Stimulated activated CD8-positive, alpha-beta memory T cell treated with anti-CD3 and anti-CD28 coated beads, Interleukin-7, amount 100 ng/mL, for 48 hours (primary cell): ENCODE measurements at places on chromosomes 1 and 21.

GRCh38 chr1:121517586-121518230 lies 332.9 kb downstream of the SRGAP2C start:
- no peak for DNase-seq

DNA sequence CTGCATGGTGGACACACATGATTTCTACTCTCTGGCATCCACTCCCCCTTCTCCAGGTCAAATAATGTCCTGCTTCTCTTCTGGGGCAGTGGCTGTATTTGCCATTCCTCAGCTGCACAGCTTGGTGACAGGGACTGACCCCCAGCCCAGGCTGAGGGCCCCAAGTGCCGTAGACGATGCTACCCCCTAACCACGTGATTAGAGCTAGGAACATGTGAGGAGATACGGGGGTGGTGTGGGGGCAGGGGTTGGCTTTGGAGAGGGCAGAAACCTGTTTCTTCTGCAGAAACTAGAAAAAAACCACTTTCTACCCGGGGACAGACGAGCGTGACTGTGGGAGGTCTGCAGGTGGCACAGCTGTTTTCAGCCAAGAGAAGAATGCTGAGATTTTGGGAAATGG lies 192.4 kb downstream of the SIPA1L2 start:
- DNase-seq = no peak

- DNase-seq = no peak
Observed at GRCh38 chr1:107786203-107786845, 178.7 kb downstream of the VAV3 start.

GRCh38 chr21:25487046-25487594 lies 120.2 kb downstream of the MRPL39 start:
- no peak for DNase-seq

DNA sequence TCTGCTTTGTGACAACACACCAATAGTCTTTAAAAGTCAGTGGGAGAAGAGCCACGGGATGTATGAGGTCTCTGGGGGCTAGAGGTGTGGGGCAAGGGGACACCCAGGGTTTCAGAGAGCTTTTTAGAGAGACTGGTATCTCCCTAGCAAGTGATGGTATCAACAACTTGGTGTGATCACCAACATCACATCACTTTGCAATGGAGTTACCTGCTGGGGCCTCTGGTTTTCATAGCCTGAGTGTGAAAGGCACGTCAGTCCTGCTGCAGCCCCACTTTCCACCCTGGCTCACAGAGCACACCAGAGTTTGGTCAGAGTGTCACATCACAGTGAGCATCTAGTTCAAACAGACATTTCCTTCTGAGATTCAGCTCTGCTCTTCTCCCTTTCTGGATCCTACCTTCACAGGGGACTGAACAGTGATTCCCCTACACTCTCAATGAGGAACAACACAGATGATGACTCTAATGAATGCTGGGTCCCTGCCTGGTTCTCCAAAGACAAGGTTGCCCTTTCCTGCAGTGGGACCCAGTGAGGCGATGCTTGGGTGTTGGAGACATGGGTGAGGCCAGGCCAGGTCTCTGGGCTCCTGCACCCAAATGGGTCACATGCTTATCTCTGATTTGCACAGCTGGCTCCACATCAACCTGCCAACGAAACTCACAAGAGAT lies 2.0 kb upstream of the MAN1C1 start:
- DNase-seq = no peak

DNA sequence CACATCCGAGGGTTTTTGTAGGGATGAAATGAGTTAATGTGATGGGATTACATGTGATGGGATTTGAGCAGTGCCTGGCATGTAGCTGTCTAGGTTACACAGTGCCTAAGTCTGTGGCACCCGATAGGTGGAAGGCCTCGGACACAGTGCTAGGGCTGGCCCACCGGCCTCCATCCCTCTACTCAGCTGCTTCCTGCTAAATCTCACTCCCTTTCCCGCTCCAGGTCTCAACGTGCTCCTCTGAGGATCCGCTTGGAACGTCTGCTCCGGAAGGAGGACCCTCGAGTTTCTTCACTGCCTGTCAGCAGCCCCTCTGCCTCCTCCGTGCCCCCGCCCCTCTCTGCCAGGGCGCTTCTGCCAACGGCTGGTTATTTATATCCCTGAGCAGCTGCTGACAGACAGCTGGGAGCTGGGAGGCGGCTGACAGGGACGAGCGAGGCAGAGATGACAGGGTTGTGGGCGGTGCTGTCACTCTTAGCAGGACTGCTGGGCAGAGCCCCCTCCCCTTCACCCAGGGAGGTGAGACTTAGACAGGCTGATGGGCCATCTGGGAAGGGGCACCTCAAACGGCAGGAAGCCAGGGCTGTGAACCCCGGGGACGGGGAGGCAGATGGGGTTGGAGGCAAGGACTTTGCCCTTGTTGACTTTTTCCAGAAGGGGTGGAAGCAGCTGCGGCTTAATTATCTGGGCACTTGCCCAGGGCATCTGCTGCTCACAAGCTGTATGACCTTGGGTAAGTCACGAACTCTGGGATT lies 26.6 kb upstream of the LRRN2 start:
- DNase-seq = no peak

DNA sequence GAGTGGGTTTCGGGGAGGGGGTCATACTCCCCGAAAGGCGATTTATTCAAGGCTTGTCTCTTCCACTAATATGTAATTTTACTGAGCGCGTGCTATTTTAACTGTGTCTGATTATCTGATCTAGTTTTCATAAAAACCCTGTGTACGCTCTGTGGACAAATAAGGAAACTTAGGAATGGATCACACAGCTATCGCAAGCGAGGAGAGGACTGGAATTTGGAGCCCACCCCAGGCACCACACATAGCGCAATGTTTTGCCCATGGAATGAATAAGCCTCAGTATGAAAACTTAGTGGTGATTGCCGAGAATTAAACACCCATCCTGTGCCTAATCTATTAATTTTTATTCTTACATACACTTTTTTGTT lies 9.8 kb upstream of the RAB42 start:
- no peak for DNase-seq

GRCh38 chr1:109277434-109278204 lies 5.3 kb downstream of the PSRC1 start:
- DNase-seq = peak; percentile 61

DNA sequence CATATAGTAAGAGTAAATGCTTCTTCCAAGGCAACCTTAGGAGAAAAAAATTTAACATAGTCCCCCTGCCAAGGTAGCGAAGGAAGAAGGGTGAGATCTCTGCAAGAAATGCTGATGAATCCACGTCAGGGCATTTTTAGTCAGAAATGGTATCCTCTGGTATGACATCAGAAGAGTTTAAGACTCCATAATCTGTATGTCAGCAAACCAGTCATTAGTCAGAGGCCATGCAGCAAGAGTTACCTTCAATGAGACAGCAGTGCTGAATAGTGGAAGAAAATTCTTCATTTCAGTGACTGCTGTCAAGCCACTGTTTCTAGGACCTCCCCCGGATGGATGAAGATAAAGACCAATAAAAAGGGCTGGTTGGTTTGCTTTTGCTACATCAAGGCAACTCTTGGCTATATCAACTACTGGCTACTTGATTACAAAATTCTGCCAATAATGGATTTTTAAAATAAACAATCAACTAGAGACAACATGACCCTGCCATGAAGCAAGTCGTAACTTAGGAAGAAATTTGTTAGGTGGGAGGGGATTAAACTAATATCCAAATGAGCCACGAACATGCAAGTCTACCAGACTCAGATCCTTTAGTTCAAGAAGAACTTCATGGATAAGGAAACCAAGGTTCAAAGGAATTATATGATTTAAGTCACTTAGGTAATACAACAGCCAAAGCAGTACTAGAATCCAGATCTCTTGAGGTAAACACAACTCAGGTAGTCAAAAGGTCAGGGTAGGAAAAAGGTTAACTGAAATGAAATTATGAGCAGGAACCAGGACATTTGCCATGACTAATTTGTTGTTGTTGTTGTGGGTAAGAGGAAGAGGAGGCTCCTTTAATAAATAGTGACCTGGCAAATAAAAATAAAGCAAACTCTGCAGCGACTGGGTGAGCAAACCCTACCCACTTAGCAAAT lies 25.6 kb upstream of the GUCA2A start:
- DNase-seq = no peak

DNA sequence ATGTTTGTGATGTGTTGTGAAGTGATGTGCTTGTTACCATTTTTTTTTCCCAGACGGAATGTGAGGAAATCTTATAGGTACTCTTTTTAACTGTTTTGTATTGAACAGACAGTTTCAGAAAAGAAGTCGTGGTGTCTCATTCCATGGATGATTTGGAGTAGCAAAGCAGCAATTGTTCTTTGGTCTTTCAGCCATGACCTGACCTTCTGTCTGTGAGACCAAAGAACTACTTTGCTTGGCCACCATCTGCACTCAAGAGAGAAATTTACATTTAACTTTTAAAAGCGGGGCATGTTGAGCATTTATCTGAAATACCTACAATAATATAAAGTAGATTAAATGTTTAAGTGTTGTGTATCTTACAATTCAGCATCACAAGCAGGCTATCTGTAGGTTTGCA lies 90.2 kb downstream of the SDCCAG8 start:
- no peak for DNase-seq

DNA sequence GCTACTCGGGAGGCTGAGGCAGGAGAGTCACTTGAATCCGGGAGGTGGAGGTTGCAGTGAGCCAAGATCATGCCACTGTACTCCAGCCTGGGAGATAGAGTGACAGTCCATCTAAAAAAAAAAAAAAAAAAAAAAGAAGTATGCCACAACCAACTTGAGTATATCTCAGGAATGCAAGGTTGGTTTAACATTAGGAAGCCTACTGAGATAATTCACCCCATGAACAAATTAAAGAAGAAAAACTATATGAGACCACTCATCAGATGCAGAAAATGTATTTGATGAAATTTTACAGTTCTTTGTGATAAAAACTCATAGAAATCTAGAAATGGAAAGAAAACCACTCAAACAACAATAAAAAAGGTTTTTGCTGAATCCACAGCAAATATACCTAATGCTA lies 373.8 kb downstream of the LMO4 start:
- DNase-seq = no peak

- DNase-seq = no peak
Observed at GRCh38 chr1:2791027-2791760, 10.3 kb downstream of the TTC34 start.

- no peak for DNase-seq
Observed at GRCh38 chr1:108345776-108346531, 102.1 kb upstream of the NBPF4 start.

GRCh38 chr1:187313115-187313514 lies 484.4 kb downstream of the PLA2G4A start:
- DNase-seq = no peak

- no peak for DNase-seq
Observed at GRCh38 chr1:77556045-77556444, 126.4 kb downstream of the ZZZ3 start.

DNA sequence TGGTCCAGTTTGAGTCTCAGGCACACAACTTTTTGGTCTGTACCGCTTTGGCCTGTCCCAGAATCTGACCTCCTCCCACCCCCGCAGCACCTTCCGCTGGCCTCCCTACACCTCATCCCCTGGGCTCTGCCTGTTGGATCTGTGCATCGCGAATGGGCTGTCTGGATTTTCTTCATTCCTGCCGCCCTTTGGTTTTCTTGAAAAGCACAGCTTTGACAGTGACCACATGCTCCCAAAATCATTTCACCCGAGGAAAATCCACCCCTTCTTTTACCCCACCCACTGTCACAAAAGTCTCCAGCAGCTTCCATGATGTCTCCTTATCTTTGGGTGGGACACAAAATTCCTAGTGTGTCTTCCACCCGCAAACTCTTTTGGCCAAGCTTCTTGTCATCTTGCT lies 65.0 kb upstream of the SSX2IP start:
- no peak for DNase-seq

DNA sequence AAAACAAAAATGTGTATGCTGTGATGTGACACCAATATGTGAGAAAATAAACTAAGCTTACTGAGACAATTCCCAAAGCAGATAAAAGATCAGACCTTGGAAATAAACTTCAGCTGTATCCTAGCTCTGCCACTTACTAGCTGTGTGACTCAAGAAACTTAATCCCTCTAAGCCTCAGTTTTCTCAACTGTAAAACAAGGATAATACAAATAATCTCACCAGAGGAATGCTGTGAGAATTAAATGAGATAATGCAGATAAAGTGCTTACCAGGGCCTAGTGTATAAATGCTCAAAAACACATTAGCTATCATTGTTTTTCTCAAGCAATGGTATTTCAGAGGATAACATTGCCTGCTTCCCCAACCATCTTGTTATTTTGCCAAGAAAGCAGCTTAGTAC lies 2.1 kb downstream of the HEATR1 start:
- DNase-seq = no peak

GRCh38 chr21:45049714-45050344 lies 24.6 kb upstream of the ADARB1 start:
- no peak for DNase-seq

GRCh38 chr1:153796786-153797659 lies 21.8 kb downstream of the SLC27A3 start:
- DNase-seq = peak; percentile 67

- no peak for DNase-seq
Observed at GRCh38 chr1:38476111-38476849, 383.3 kb downstream of the RRAGC start.

DNA sequence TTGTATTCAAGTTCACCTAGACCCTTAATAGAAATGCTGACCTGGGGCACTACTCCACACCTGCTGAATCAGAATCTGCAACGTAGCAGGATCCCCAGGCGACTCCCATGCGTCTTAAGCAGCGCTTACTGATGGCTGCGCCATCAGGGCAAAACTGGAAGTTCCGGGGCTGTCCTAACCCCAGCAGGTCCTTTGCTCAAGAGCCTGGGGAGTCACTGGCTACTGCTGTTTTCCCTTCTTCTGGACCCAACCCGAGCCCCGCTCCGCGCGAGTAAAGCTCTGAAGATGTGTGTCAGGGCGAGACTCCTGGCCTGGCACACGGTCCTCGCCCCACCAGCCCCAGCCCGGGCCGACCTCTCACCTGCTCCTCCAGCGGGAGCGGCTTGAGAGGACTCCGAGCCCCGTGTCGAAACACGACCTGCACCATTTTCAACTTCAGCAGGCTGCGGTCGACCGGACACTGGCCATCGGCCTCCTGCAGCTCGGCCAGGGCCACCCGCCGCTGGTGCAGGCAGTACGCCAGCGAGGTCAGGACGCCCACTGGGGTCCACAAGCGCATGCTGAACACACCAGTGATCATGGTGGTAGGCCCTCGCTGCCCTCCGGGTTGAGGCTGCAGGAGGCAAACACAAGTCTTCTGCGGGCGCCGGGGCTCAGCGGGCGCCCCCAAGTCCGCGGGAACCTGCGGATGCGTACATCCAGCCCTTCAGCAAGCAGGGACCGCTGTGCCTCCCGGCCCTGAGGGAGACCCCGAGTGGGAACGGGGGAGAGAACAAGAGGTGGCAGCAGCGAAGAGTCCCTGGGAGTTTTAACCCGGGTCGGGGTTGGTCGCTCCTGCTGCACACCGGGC lies 630 bp downstream of the ACP6 start:
- no peak for DNase-seq
